Left lung (tissue), 14 donors: ENCODE measurements at places on chromosomes 16 and 17.

DNA sequence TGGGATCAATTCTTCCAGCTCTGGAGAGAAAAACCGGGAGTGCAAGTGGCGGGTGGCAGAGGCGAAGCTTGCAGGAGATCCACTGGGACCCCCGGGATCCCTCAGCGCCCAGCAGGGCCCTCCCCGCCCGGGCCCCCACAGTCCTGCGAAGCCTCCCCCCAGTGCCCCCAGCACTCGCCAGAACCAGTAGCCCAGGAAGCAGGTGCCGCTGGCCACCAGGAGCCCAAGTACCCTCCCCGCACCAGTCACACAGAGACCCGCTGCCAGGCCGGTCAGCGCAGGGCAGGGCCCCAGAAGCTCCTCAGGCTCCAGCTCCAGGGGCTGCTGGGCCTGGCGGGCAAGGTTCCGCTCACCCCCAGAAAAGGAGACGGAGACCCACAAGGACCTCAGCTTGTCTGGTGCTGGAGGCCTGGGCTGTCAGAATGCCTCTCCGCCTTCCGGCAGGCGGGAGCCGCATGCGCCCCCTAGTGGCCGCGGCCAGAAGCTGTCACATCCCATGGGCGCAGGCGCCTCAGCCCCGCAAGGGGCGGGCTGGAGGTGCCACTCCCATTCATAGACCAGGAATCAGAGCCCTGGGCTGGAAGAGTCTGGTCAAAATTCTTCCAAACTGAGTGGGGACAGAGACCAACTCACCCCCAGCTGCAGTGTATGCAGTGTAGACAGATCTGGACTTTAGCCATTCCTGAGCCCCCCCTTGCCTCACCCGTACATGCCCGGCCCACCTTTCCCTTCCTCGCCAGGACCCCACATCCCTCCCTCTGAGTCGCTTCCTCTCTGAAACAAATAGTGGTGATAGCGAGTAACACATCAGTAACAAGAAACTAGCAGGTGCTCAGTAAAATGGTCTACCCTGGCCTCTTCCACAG is 1002.3 kb downstream of the KCNJ18 start:
- H3K36me3 ChIP-seq: no peaks in the 10 kb centered on the region
- H3K4me3 ChIP-seq: no peak overlapping the region
- no peaks in the 10 kb centered on the region for H3K27me3 ChIP-seq
- no peak overlapping the region for H3K27ac ChIP-seq

- H3K4me1 ChIP-seq: no peaks in the 10 kb centered on the region
- H3K36me3 ChIP-seq: no peaks in the 10 kb centered on the region
- H3K27me3 ChIP-seq: no peaks in the 10 kb centered on the region
- no peak overlapping the region for H3K4me3 ChIP-seq
- H3K27ac ChIP-seq: no peak overlapping the region
- no peak for DNase-seq
These were observed 13.8 kb upstream of the SRRM2 start for GRCh38 chr16:2738615-2739014.

DNA sequence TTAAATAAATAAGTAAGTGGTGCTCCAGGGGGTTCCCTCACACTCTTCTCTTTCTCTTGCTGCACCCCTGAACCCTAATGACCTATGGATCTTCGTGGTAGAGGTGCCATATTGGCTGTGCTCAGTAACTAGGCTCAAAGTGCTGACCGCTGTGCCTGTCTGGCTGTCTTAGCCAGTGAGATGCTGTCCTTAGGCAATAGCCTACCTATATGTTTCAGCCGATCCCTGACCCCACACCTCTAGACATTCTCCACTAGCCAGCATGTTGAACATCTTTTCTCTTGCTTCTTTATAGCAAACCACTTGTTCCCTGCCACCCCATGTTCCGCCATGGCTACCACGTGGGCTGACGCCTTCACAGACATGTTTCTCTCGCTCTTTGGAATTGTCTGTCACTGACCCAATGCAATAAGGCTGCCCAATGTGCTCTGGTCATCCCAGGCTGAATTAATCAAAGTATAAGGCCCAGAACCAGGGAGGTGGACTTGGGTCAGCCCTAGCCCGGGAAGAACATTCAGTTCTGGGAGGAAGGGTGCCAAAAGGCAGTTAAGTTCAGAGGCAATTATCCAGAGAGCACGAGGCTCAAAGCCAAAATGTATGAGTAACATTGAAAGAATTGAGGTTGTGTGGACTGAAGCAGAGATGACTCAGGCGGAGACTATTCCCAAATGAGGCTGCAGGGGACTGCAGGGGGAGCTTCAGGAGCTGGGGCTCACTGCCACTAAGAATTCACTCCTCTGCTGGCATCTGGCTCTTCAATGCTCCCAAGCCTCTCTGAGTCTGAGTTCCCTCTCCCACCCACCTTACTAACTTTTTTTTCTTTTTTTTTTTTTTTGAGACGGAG is 28.7 kb upstream of the TNRC6A start:
- no peaks in the 10 kb centered on the region for H3K27me3 ChIP-seq
- peaks cover 6% of the 10 kb centered on the region for H3K4me1 ChIP-seq
- H3K27ac ChIP-seq: peak overlapping the region; percentile 49
- peak; percentile 58 for DNase-seq
- no peaks in the 10 kb centered on the region for H3K36me3 ChIP-seq

- H3K4me1 ChIP-seq: no peaks in the 10 kb centered on the region
- H3K36me3 ChIP-seq: no peaks in the 10 kb centered on the region
These were observed 12.7 kb downstream of the GP2 start for GRCh38 chr16:20314575-20314974.

DNA sequence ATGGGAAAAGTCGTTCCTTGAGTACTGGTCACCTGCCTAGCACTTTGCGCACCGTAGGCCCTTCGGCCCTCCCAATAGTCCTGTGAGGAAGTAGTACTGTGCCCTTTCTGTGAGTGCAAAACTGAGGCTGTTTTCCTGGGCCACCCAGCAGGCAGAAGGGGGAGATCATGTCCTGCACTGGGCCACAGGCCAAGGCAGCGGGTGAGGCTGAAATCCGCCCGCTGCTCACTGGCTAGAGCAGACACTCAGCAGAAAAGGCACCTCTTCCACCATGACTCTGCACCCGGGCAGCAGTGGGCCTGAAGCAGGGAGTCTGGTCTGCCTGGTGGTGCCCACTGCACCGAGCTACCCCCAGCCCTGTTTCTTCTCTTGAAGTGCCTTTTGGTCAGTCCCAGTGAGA is 20.2 kb downstream of the METTL22 start:
- H3K4me3 ChIP-seq: no peak overlapping the region
- no peaks in the 10 kb centered on the region for H3K27me3 ChIP-seq
- peaks cover 15% of the 10 kb centered on the region for H3K4me1 ChIP-seq
- peaks cover 94% of the 10 kb centered on the region for H3K36me3 ChIP-seq
- DNase-seq: no peak
- no peak overlapping the region for H3K27ac ChIP-seq

- no peak overlapping the region for H3K27ac ChIP-seq
- no peaks in the 10 kb centered on the region for H3K27me3 ChIP-seq
- H3K4me1 ChIP-seq: peaks cover 5% of the 10 kb centered on the region
- H3K4me3 ChIP-seq: no peak overlapping the region
These were observed 31.4 kb downstream of the CRAMP1 start for GRCh38 chr16:1643521-1643920.

DNA sequence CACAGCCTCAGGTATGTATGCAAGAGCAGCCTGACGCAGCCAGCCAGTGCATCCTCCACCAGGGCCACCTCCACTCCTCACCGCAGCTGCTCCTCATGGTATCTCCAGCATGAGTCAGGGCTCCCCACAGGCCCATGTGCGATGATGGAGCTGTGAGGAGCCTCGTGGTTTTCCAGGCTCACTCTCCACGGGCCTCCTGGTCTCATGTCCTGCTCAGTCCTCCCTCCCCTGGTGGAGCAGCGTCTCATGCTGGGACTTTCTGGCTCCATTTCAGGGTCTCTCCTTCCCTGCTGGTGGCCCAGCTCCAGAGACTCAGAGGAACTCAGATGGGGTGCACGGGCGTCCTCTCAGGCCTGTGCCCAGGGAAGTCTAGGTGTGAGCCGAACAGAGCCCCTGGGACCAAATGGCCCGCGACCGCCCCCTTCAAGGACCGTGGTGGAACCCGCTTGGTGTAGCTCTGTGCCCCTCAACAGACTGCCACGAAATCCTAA is 70.4 kb downstream of the METRNL start:
- no peak overlapping the region for H3K27ac ChIP-seq
- no peaks in the 10 kb centered on the region for H3K36me3 ChIP-seq
- H3K4me3 ChIP-seq: no peak overlapping the region
- peaks cover 3% of the 10 kb centered on the region for H3K4me1 ChIP-seq
- no peak for DNase-seq

- no peak overlapping the region for H3K4me3 ChIP-seq
- DNase-seq: no peak
- peaks cover 8% of the 10 kb centered on the region for H3K4me1 ChIP-seq
- H3K27me3 ChIP-seq: no peaks in the 10 kb centered on the region
These were observed 4.3 kb downstream of the TBCD start for GRCh38 chr17:82756166-82756565.
